ENCODE measurements at places on chromosomes 3 and 15. TPM values are rescaled to one million over a fixed set of nuclear protein-coding genes. Genes with fewer than 3 reads are reported as not detected.

Gene SRPRB
- 28.9 TPM for polyA plus RNA-seq

Gene AMT
- polyA plus RNA-seq, result 9.2 TPM

Gene GOLGA6L9
- polyA plus RNA-seq, result 2.7 TPM

Gene CDAN1
- 20.0 TPM for polyA plus RNA-seq

Gene CNTN4
- polyA plus RNA-seq, result 2.6 TPM

Gene RETNLB
- not detected for polyA plus RNA-seq

Gene ARPP19
- polyA plus RNA-seq, result 61.9 TPM

Gene LDHAL6B
- 0.12 TPM for polyA plus RNA-seq

Gene RTP4
- polyA plus RNA-seq, result 0.25 TPM

Gene C3orf33
- polyA plus RNA-seq, result 3.8 TPM

Gene ATP13A3
- polyA plus RNA-seq, result 24.4 TPM

Gene DLEC1
- polyA plus RNA-seq, result 0.28 TPM

Gene UROC1
- 0.14 TPM for polyA plus RNA-seq

Gene FBXL22
- 38.4 TPM for polyA plus RNA-seq

Gene PLA2G4D
- 0.08 TPM for polyA plus RNA-seq

Gene AADACL2
- 0.31 TPM for polyA plus RNA-seq

Gene GCHFR
- polyA plus RNA-seq, result 4.7 TPM

Gene SEMA7A
- polyA plus RNA-seq, result 5.2 TPM

Gene CCDC71
- 16.0 TPM for polyA plus RNA-seq

Gene ACSBG1
- polyA plus RNA-seq, result 0.44 TPM

Gene CLRN1
- 0.19 TPM for polyA plus RNA-seq

Gene AMOTL2
- polyA plus RNA-seq, result 73.7 TPM

Gene CTXND1
- 1.4 TPM for polyA plus RNA-seq

Gene MYO5C
- polyA plus RNA-seq, result 9.4 TPM

Gene ATP13A5
- polyA plus RNA-seq, result 0.88 TPM

Gene RAD51
- 6.1 TPM for polyA plus RNA-seq

Gene SPESP1
- 3.1 TPM for polyA plus RNA-seq

Gene ATG7
- 15.0 TPM for polyA plus RNA-seq

Gene CCR3
- polyA plus RNA-seq, result not detected

All from hindlimb muscle (tissue), 1 donor.